ENCODE measurements at places on chromosomes 1 and 21. TPM values are rescaled to one million over a fixed set of nuclear protein-coding genes. Genes with fewer than 3 reads are reported as not detected.

DNA sequence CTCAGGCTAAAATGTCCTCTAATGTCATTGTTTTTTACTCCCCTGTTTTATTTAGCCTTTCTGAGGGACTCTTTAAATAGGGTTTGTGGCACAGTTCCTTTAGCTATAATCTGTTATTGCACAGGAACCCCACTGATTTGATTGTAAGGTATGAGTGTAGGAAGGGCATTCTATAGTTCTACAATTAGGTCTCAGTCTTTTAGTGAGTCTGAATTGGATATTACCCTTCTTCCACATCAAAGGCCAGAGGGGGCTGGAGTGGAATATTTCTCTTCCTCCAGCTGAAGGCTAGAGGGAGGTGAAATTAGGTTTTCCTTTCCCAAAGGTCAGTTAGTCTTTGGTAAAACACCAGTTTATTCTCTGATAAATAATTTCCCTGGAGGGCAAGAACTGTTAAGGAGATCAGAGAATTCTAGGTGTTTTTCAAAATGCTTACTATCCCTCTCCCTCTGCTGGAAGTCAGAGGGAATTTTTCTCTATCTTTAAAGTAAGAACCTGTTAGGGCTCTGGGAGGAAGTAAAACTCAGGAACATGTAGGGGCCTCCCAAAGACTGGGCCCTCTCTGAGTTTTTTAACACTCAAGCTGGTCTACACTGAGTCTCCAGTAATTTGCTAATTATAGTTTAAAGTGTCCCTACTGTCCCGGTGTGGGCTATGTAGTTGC is 176.3 kb upstream of the ZNHIT6 start:
- no peak for DNase-seq
- H3K27me3 ChIP-seq = no peaks in the 10 kb centered on the region
- no peak overlapping the region for H3K4me3 ChIP-seq
- no peak overlapping the region for H3K27ac ChIP-seq
- H3K36me3 ChIP-seq = no peaks in the 10 kb centered on the region
- no peaks in the 10 kb centered on the region for H3K4me1 ChIP-seq

FCRLA gene
- 0.50 TPM for polyA plus RNA-seq

- no peaks in the 10 kb centered on the region for H3K36me3 ChIP-seq
- H3K27me3 ChIP-seq = no peaks in the 10 kb centered on the region
- H3K27ac ChIP-seq = no peak overlapping the region
- H3K4me3 ChIP-seq = no peak overlapping the region
- DNase-seq = no peak
These were observed 3.0 kb downstream of the C1QC start for GRCh38 chr1:22646384-22646783.

OLFML2B gene
- 57.9 TPM for polyA plus RNA-seq

SYT11 gene
- polyA plus RNA-seq = 23.4 TPM

- no peak overlapping the region for H3K4me3 ChIP-seq
- H3K4me1 ChIP-seq = no peaks in the 10 kb centered on the region
- no peak for DNase-seq
- no peaks in the 10 kb centered on the region for H3K36me3 ChIP-seq
These were observed 131.3 kb downstream of the PEX14 start for GRCh38 chr1:10606064-10606463.

GBP1 gene
- 21.5 TPM for polyA plus RNA-seq

Data from testis (tissue), 5 donors.